ENCODE measurements at places on chromosomes 5 and 9.
A peak's percentile ranks its signal among the peaks of the same experiment; 100 is the strongest.

- peak; percentile 18 for DNase-seq
These were observed 327.7 kb downstream of the PIK3R1 start for GRCh38 chr5:68543212-68543611.

DNA sequence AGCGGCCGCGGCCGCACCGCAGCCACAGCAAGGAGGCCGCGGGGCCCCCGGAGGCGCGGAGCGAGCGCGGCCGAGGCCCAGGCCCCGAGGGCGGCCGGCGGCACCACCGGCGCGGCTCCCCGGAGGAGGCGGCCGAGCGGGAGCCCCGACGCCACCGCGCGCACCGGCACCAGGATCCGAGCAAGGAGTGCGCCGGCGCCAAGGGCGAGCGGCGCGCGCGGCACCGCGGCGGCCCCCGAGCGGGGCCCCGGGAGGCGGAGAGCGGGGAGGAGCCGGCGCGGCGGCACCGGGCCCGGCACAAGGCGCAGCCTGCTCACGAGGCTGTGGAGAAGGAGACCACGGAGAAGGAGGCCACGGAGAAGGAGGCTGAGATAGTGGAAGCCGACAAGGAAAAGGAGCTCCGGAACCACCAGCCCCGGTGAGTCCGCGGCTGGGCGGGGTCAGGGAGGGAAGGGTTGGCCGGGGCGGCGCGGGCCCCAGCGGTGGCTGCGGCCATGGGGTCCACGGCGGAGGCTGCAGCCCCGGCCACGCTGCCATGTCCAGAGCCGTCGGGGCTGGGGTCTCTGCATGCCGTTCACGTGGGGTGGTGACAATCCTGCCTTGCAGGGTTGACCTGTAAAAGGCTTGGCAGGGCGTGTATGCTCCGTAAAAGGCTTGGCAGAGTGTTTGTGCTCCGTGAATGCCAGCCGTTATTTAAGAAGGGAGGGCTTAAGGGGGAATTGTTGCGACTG is 146.0 kb downstream of the CACNA1B start:
- DNase-seq: no peak

DNA sequence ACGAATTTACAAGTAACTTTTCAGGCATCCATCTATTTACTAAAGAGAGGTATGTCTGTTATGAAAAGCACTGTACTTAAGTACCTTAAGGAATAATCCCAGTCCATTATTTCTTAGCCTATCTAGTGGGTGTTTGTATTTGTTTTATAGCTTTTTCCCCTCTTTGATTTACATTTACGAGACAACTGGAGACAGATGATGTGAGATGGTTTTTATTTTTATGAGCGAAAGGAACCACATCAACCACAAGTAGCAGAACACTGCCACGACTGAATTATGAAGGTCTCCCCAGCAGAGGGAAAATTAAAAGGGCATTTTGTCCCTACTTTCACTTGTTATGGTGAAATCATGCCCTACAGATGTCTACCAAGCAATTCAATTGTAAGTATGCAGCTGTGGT is 357.8 kb downstream of the NFIB start:
- DNase-seq: no peak

DNA sequence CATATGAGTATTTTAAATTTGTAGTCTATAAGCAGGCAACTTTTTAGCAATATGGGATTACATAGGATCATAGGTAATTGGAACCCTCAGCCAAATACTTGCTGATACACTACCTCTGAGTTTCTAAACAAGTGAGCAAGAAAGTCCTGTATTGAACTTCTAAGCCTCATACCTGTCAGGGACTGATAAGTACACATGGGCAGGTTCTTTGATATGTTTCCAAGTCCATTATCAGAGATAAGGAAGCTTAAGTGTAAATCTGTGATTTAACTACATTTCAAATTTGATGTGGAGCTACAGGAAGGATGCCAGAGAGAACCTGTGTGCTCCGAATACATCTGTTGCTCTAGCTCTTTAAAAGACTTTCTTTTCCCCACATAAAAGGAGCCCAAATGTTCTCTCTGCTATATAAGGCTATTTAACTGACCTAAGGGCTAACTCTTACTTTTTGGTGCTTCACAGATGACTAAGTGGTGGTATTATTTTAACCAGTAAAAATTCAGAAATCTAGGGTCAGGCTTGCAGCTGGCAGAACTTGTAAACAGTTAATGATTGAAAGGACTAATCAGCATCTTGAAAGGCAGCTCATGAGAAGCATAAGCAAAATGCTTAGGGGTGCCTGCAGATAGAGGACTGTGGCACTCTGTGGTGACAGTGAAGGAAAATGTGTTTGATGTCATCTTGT is 228.6 kb downstream of the NR3C1 start:
- no peak for DNase-seq

- no peak for DNase-seq
These were observed 94.0 kb downstream of the ZNF462 start for GRCh38 chr9:106956971-106957370.

DNA sequence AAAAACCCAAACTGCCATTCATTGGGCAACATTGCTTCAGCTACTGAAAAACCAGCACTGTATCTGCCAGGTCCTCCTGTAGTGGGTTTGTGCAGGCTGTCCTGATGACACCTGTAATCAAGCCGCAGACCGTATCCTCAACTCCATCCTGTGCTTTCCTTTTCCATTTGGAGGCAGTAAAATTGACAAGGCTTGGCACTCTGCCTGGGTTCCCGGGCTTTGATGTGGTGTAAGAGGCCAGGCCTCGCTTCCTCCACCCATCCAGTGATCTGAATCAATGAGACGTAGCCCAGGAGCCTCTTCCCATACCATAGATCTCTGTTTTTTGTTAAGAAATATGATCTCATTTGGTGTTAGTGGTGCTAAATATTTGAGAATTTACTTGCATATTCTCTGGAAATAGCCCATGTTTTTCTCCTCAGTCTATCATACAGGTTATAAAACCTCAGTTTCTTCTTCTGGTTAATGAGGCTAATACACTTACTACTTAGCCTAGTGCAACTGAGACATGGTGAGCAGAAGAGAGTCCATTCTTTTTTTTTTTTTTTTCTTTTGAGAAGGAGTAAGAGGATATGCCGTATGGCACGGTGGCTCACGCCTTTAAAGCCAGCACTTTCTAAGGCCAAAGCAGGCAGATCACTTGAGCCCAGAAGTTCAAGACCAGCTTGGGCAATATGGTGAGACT is 34.8 kb downstream of the LSM11 start:
- DNase-seq: peak; percentile 42

GRCh38 chr5:122984425-122984824 is 52.1 kb downstream of the PPIC start:
- DNase-seq: no peak

DNA sequence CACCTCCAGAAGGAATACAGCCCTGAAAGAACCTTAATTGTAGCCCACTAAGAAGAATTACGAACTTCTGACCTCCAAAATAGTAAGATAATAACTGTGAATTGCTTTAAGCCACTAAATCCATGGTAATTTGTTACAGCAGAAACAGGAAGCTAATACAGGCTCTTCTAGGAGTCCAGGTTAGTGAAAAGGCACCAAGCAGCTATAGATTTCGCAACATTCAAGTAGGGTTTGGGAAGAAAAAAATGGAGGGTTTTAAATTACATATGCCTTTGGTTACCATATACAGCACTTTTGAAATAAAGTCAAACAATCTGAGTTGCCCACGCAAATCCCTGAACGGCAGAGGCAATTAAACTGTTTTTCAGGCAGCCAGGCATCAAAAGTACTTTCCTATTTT is 1.7 kb upstream of the ACTL7A start:
- peak; percentile 13 for DNase-seq

DNA sequence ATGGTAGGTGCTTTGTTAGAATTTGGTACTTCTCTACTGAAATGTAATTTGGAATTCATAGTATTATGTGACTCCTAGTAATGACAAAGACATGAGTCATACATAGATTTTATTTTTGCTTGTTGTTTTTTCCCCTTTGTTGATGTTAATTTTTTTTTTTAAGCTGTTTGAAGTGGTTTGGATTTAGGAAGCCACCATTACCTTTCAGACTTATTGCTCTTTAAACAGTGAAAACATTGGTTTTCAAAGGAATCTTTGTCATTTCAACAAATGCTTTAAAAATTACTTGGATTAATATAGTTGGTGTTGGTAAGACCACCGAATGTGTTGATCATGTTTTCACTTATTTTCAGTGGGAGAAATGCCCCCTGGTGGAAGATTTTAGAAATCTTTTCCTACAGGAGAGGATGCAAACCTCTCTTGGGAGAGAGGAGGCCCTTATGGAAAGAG is 170.1 kb upstream of the PITX1 start:
- peak; percentile 64 for DNase-seq
